ENCODE measurements at places on chromosomes 2 and 18. TPM values are rescaled to one million over a fixed set of nuclear protein-coding genes. Genes with fewer than 3 reads are reported as not detected.
A peak's percentile ranks its signal among the peaks of the same experiment; 100 is the strongest.

The FARSB gene
- 101 TPM for total RNA-seq

GRCh38 chr2:189798312-189799029, 14.2 kb downstream of the PMS1 start:
- DNase-seq, result peak; percentile 46

DNA sequence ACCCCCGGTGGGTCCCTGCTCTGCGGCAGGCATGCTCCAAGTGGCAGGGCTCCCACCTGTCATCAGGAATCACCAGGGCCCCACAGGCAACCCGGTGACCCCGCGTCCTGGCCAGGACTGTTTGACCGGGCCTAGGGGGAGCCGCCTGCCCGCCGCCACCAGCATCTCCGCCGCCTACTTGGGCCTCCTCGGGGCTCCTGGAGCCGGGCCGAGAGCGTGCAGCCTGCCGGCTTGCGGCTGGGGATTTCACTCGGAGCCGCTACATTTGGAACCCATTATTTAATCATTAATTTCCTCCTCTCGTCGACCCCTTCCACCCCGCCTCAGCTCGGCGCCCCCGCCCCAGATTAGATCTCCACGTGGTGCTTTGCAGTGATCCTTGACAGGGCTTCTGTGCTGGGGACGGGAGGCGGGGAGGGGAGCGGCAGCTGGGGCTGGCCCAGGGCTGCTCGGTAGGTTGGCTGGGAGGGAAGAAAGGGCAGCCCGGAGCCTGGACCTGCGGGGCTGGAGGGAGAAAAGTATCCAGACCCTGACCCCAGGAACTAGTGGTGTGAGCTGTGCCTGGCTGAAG, 295.4 kb downstream of the CYP26B1 start:
- no peak for DNase-seq

DNA sequence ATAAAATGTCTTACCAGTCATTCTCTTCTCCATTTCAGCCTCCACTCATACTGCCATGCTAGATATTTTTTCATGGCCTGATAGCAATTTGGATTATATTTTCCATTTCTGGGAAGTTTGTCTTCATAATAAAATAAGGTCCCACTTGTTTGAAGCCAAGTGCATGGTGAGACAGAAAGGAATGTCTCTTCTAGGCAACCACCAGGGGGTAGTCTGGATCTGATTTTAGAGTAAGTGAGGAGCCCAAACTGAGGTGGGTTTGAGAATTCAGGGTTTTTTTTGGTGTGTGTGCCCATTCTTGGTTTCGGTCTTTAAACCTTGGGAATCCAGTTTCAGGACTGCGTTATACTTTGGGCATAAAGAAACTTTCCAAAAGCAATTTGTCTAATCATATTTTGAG, 315.5 kb downstream of the RPRM start:
- DNase-seq, result peak; percentile 41

GRCh38 chr2:240995041-240996021, 3.1 kb upstream of the SNED1 start:
- no peak for DNase-seq

Data from NCI-H460 (cell line).